Caco-2 (cell line): ENCODE measurements at places on chromosomes 3 and 15. TPM values are rescaled to one million over a fixed set of nuclear protein-coding genes. Genes with fewer than 3 reads are reported as not detected.

Gene NEK11
- 3.9 and 4.4 TPM in 2 replicates for total RNA-seq

Gene MST1R
- 11.8 and 13.6 TPM in 2 replicates for total RNA-seq

Gene COX5A
- total RNA-seq: 306 and 318 TPM in 2 replicates

Gene RNU5B-1
- total RNA-seq: not detected in 2 replicates

Gene NANOGP8
- total RNA-seq: not detected in 2 replicates

Gene DPPA4
- not detected in 2 replicates for total RNA-seq

Gene DUOXA2
- 1.5 and 1.6 TPM in 2 replicates for total RNA-seq

Gene OXTR
- 3.9 and 4.6 TPM in 2 replicates for total RNA-seq

Gene MYL3
- 13.0 and 13.8 TPM in 2 replicates for total RNA-seq

Gene USP13
- 16.2 and 18.2 TPM in 2 replicates for total RNA-seq

Gene EAF2
- total RNA-seq: 4.5 and 4.6 TPM in 2 replicates

Gene EIF5A2
- total RNA-seq: 16.1 and 16.6 TPM in 2 replicates

Gene STRA6
- 2.1 and 3.1 TPM in 2 replicates for total RNA-seq

Gene SUCNR1
- total RNA-seq: not detected in 2 replicates

Gene HIGD1A
- 108 and 112 TPM in 2 replicates for total RNA-seq

Gene HACL1
- total RNA-seq: 41.9 and 48.1 TPM in 2 replicates

Gene CA12
- 1.0 and 1.3 TPM in 2 replicates for total RNA-seq
